ENCODE measurements at places on chromosomes 12 and 14.

DNA sequence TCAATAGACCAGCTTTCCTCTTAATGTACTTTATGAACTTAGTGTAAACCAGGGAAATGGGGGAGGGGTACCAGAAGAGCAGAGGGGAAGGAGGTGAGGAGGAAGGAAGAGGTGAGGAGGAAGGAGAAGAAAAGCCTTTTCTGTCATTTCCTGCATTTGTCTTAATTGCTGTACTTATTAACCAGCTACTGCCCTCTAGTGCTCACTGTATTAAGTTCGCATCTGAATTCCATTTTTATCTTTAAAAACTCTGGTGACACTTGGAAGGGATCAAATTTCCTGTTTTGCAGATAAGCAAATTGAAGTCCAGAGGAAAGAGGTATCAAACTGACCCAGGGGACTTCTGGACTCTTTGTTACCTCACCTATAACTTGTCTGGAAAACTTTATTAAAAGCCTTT, 22.2 kb downstream of the MANSC1 start:
- DNase-seq = no peak

- DNase-seq = no peak
Observed at GRCh38 chr12:68915055-68915454, 17.9 kb downstream of the CPM start.

- no peak for DNase-seq
Observed at GRCh38 chr14:60508363-60508706, 611 bp upstream of the SIX6 start.

DNA sequence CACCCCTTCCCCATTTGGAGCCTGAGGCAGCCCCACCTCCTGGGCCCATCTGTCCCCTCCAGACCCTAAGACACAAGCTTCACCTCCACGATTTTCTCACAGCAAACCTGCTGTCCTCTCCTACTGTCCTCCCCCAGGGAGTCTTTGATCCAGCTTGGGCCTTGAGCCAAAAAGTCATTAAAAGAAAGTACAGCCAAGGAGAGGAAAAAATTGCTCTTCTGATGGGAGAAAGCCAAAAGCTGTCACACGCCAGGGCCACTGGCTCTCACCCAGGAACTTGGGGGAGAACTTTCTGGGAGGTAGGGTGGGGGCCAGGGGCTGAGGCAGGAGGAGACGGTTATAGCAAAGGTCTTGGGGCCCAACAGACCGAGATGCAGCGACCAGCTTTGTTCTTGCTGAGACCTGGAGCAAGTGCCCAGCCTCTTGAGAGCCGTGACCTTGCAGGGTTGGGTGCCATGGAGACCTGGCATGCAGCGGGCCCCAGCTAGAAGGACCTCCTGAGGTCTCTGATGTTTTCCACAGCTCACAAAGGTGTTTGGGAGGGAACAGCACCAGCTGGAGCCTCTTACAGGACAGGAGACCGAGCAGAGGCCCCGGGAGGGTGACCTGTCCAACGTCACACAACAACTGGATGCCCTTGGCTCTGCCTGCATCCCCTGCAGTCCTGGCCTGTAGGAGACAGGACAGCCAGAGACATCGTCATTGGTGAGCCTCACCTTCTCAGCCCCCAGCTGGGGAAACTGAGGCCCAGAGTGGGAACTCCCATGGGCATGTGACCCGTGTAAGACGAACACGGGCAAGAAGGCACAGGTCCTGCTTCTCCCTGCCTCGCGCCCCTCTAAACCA, 124.5 kb downstream of the CALM1 start:
- DNase-seq = no peak

DNA sequence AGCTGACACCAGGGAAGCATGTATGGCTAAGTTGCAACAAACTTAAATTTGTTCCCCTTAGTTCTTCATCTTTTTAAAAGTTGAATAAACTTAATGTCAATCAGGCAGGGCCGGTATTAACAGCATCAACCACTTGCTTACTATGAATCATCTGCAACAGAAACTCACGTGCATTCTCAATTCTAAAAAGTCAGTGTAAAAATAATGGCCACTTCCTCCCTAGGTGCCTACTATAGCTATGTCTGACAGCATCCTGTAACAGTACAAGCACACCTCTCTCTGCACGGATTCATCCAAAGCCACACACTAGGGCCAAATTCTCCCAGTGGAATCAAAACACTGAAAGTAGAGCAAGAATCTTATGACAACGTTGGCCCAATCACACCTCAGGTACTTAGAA, 48.6 kb downstream of the PPP1R36 start:
- no peak for DNase-seq

- DNase-seq = no peak
Observed at GRCh38 chr14:55816225-55816624, 236.2 kb downstream of the KTN1 start.

Measured in WTC11 (cell line).